ENCODE measurements at places on chromosomes 4 and X.

GRCh38 chrX:8927066-8927635 is 106.8 kb downstream of the FAM9B start:
- H3K4me1 ChIP-seq = no peaks in the 10 kb centered on the region
- no peak overlapping the region for H3K4me3 ChIP-seq
- H3K27ac ChIP-seq = no peak overlapping the region
- DNase-seq = no peak
- no peaks in the 10 kb centered on the region for H3K27me3 ChIP-seq

- H3K27ac ChIP-seq = no peak overlapping the region
- DNase-seq = no peak
- no peaks in the 10 kb centered on the region for H3K27me3 ChIP-seq
- no peak overlapping the region for H3K4me3 ChIP-seq
- no peaks in the 10 kb centered on the region for H3K36me3 ChIP-seq
These were observed 42.5 kb downstream of the LRBA start for GRCh38 chr4:150972592-150972991.

DNA sequence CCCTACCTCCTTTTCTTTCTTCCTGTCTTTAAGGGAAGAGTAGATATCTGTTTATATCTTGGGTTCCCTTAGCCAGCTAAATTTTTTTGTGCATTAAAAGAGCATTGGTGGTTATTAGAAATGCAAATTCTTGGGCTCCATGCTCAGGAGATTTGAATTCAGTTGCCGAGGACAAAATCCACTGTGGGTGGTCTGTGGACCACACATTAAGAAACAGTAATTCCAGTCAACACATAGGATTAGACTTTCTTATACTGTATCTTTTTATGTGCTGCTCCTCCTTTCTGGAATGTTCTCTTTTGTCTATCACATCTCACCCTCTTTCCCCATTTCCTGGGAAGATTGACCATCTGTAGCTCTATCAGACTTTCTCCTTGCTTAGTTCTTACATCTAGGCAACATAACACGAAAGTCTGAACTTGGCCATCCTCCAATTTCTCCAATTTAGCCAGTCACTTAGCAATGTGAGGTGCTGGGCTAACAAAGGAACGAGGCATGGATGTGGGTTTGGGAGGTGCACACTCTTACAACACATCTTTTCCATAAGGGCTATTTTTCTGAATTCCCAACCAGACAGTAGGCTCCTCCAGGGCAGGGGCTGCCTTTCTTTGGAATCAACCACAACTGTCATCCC is 5.3 kb upstream of the PDLIM3 start:
- peaks cover 6% of the 10 kb centered on the region for H3K27me3 ChIP-seq
- no peak for DNase-seq
- no peaks in the 10 kb centered on the region for H3K4me1 ChIP-seq
- no peak overlapping the region for H3K4me3 ChIP-seq
- no peak overlapping the region for H3K27ac ChIP-seq

GRCh38 chrX:71241301-71241700 is 12.6 kb downstream of the ZMYM3 start:
- H3K27me3 ChIP-seq = no peaks in the 10 kb centered on the region
- H3K36me3 ChIP-seq = peaks cover 21% of the 10 kb centered on the region
- no peak for DNase-seq
- no peak overlapping the region for H3K27ac ChIP-seq

- no peak for DNase-seq
- H3K27me3 ChIP-seq = no peaks in the 10 kb centered on the region
- H3K36me3 ChIP-seq = no peaks in the 10 kb centered on the region
- H3K27ac ChIP-seq = no peak overlapping the region
- H3K4me1 ChIP-seq = no peaks in the 10 kb centered on the region
These were observed 153.3 kb upstream of the USP9X start for GRCh38 chrX:40931921-40932320.

GRCh38 chr4:17336524-17336961 is 175.3 kb downstream of the QDPR start:
- peaks cover 14% of the 10 kb centered on the region for H3K4me1 ChIP-seq
- no peaks in the 10 kb centered on the region for H3K36me3 ChIP-seq
- peak overlapping the region; percentile 37 for H3K27ac ChIP-seq

DNA sequence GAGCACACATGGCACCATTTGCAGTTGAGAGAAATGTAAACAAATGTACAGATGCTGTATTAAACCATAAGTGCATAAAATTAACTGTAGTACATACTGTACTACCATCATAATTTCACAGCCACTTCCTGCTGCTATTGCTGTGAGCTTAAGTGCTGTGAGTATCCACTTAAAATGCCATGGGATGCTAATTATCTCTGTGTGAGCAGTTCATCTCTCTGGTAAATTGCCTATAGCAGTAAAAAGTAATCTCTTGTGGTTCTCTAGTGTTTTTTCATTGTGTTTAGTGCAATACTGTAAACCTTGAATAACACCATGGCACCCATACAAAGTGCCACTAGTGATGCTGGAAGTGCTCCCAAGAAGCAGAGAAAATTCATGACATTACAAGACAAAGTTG is 9.9 kb upstream of the SCOC start:
- H3K27me3 ChIP-seq = no peaks in the 10 kb centered on the region
- H3K36me3 ChIP-seq = no peaks in the 10 kb centered on the region
- no peak for DNase-seq
- H3K4me1 ChIP-seq = no peaks in the 10 kb centered on the region
- H3K4me3 ChIP-seq = no peak overlapping the region
- H3K27ac ChIP-seq = no peak overlapping the region

DNA sequence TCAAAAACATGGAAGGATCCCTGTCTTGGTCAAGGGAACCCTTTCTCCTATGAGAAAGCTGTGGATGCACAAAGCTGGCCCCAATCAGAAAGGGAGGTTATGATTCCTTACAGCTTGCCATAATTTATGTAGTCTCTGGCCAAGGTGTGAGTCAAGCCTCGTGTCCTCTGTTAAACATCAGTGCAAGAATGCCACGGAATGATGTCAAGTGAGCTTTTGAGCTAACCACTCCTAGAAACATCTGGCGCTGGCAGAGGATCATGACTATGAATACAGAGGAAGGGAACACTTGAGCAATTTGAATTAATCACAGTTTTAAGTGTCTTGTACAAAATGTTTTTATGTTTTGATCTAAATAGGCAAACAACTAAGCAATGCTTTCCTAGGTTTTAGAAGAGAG is 51.5 kb upstream of the RAP2C start:
- H3K4me1 ChIP-seq = no peaks in the 10 kb centered on the region
- H3K27ac ChIP-seq = no peak overlapping the region
- no peak for DNase-seq
- no peaks in the 10 kb centered on the region for H3K27me3 ChIP-seq

DNA sequence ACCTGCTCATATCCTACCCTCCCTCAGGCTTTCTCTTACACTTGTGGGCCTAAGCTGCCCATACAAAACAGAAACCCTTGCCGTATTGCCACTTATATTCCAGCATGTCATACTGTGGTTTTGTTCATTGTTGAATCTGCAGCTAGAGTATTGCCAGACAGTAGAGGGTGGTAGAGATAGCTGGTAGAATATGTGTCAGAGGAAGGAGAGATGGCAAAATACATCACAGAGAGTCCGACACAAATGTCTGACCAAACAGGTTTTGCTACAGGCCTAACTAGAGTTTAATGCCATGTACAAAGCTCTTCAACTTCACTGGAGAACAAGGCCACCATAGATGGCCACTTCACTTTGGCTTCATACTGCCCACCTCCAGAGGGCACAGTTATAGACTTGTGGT is 160.1 kb downstream of the EFHC2 start:
- DNase-seq = no peak
- no peaks in the 10 kb centered on the region for H3K36me3 ChIP-seq
- H3K4me3 ChIP-seq = no peak overlapping the region
- H3K27ac ChIP-seq = no peak overlapping the region
- H3K27me3 ChIP-seq = no peaks in the 10 kb centered on the region
- no peaks in the 10 kb centered on the region for H3K4me1 ChIP-seq

DNA sequence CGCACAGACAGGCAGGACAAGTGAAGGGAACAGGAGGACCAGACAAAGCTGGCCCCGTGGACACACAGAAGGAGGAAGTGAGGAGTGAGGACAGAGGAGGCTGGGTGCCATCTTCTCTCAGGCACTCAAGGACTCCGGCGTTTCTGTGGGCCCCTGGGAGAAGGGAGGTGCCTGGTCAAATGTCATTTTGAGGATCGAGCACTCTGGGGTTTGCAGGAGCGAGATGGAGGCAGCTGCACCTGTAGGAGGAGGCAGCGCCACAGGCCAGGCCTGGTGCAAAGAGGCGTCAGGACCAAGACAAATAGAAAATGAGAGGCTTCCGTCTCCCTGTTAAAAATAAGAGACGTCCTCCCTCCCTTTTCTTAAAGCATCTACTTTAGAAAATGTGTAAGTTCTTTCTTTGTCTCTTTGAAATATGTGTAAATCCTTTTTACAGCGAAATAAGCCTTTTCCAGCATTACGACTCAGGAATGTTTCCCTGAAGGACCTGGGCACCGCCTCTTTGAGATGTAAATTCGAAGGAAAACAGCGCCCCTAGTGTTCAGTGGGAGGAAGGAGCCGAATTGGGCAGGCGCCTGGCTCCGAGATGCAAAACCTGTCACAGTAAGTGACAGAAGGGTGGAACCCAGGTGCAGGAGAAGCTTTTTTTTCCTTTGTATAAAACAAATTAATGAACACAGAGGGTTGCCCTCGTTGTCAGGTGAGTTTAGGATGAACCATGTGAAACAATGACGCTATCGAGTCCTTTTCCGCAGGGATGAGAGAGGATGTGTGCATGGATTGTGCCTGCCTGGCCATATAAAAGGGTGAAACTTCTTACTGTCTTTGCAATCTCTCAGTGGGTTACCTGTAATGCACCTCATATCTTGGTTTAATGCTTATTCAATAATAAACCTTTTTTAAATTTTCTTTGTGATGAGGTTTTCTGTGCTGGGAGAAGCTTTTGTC is 1.4 kb upstream of the C4orf50 start:
- DNase-seq = no peak
- no peaks in the 10 kb centered on the region for H3K4me1 ChIP-seq
- H3K36me3 ChIP-seq = no peaks in the 10 kb centered on the region
- no peak overlapping the region for H3K4me3 ChIP-seq
- H3K27me3 ChIP-seq = peaks cover 3% of the 10 kb centered on the region
- H3K27ac ChIP-seq = no peak overlapping the region

GRCh38 chr4:169098532-169098931 is 88.5 kb upstream of the CBR4 start:
- H3K4me1 ChIP-seq = no peaks in the 10 kb centered on the region
- H3K27ac ChIP-seq = no peak overlapping the region
- no peak for DNase-seq
- no peaks in the 10 kb centered on the region for H3K27me3 ChIP-seq

GRCh38 chr4:76857074-76857409 is 40.9 kb downstream of the SOWAHB start:
- no peak overlapping the region for H3K27ac ChIP-seq
- no peaks in the 10 kb centered on the region for H3K4me1 ChIP-seq
- no peak overlapping the region for H3K4me3 ChIP-seq
- DNase-seq = no peak
- no peaks in the 10 kb centered on the region for H3K27me3 ChIP-seq

- H3K4me1 ChIP-seq = no peaks in the 10 kb centered on the region
- H3K27me3 ChIP-seq = no peaks in the 10 kb centered on the region
- H3K4me3 ChIP-seq = no peak overlapping the region
- H3K27ac ChIP-seq = no peak overlapping the region
- H3K36me3 ChIP-seq = no peaks in the 10 kb centered on the region
These were observed 29.1 kb downstream of the PHKA1 start for GRCh38 chrX:72685018-72685417.

DNA sequence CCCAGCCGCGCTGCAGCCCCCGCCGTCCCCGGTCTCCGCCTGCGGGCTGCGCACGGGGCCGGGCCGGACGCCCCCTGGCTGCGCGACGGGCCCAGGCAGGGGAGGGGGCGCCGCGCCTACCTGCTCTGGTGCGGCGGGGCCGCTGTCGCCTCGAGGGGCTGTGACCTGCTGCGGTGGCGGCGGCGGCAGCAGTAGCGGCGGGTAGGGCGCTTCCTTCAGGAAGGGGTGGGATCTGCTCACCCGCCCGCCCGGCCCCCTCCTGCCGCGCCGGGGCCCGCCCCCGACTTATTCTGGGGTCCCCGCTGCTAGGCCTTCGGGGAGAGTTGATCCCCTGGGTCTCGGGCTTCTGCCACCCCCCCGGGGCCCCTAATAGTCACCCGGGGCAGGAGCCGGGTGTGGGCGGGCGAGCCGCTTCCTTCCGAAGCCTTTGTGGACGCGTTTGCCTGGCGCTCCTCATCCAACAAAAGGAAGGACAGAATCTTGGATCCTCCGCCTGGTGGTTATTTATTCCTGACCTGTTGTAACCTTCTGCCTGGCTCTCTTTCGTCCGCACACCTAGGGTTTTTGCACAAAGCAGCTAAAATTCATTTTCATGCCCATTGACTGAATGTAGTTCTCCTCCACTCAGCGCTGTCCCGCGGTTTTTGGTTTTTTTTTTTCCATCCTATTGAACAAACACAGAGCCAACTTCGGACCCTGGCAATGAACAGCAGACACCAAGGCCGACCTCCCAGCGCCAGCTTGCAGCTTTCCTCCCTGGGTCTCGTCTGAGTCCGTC is at the start of gene TMEM150C:
TMEM150C (minus strand) TSS at position 203 of the 778 bp plus-strand sequence. CDS start 57,331 bp downstream, outside the sequence.
- no peak for DNase-seq
- H3K27ac ChIP-seq = no peak within 1 kb of the TSS
- peaks cover 23% of the 10 kb centered on the region for H3K27me3 ChIP-seq
- H3K36me3 ChIP-seq = no peaks in the 10 kb centered on the region
- H3K4me3 ChIP-seq = no peak within 1 kb of the TSS
- H3K4me1 ChIP-seq = peaks cover 2% of the 10 kb centered on the region

GRCh38 chr4:145071560-145071959 is 26.4 kb downstream of the ANAPC10 start:
- no peaks in the 10 kb centered on the region for H3K27me3 ChIP-seq
- no peak overlapping the region for H3K4me3 ChIP-seq
- H3K4me1 ChIP-seq = no peaks in the 10 kb centered on the region

- peaks cover 5% of the 10 kb centered on the region for H3K27me3 ChIP-seq
- no peak overlapping the region for H3K4me3 ChIP-seq
- DNase-seq = no peak
These were observed 1.6 kb upstream of the WNK3 start for GRCh38 chrX:54359408-54359807.

DNA sequence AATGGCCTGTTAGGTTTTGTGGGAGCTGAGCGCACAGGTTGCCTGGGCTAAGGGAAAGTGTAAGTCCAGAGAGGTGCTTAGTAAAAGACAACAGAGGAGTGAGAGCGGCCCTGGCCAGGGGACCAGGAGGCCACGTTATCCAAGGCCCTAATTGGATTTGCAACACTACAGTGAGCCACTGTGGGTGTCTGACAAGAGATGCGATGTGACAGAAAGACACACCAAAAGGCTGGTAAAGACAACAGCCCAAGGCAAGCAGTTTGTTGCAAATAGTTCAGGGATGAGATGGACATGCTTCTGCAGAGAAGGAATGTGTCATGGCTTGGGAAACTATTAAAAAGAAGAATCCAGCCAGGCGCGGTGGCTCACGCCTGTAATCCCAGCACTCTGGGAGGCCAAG is 162.7 kb upstream of the KIT start:
- H3K4me1 ChIP-seq = no peaks in the 10 kb centered on the region
- no peak for DNase-seq
- no peak overlapping the region for H3K4me3 ChIP-seq
- no peaks in the 10 kb centered on the region for H3K27me3 ChIP-seq
- no peaks in the 10 kb centered on the region for H3K36me3 ChIP-seq
- H3K27ac ChIP-seq = no peak overlapping the region

Data from effector memory CD4-positive, alpha-beta T cell (primary cell).